ENCODE measurements at places on chromosomes 2 and 18.

DNA sequence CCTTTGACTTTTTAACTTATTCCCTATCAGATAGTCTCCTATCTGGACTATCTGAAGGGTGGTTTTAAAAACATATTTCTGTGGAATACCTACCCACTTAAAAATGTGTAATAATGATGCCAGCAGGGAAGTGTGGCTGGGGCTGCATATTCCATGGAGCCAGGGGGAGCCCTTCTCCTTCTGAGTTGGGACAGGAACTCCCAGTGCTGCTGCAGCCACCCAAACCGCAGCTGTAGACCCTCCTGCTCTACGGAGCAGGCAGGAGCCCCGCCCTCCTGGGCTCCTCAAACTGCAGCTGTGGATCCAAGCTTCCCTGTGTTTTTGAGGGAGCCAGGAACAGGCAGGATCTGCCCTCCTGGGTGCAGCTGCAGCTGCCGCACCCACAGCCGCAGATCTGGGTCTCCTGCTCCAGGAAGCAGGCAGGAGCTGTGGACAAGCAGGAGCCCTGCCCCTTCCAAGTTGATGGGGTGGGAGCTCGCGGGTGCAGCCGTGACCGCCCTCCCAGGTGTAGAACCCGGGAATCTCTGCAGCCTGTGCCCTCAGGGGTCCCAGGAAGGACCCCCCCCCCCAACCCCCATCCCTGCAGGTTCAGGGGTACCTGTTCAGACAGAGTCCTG, 57.8 kb downstream of the PDK1 start:
- no peak for DNase-seq

- DNase-seq: peak; percentile 99
These were observed 282.5 kb upstream of the MYT1L start for GRCh38 chr2:2613279-2614199.

GRCh38 chr18:23259701-23260681, 124.7 kb downstream of the CABLES1 start:
- peak; percentile 44 for DNase-seq

DNA sequence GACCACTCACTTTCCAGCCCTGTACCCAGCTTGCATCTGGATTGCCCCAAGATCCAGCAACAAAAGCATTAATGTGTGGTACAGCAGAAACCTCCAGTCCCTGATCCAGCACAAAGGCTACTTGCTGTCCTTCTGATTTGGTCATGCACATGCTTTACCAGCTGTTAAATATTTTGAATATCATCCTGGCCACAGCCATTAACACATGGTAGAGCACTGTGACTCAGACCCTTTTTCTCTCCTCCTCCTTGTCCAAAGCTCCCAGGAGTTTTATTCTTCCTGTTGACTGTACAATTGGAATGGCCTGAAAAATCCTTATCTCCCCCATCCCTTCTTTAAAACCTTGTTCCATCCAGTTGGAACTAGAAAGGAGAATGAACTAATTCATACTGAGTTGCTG, 419.7 kb upstream of the TNP1 start:
- DNase-seq: no peak

DNA sequence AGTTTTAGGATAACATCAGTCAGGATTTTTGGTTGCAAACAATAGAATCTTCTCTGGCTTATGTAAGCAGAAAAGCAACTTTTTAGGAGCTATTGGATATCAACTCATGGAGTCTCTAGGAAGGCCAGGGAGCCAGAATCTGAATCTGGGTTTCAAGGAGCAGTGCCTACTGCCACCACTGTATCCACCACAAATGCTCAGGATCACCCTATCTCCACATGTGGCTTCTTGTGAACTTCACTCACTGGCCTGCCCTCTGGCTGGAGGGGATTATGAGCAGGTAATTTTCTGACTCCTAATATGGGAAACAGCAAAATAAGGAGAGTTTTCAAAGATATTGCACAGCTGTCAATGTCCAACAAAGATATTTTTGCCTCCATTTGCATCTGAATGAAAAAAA, 142.9 kb downstream of the PKP4 start:
- no peak for DNase-seq

DNA sequence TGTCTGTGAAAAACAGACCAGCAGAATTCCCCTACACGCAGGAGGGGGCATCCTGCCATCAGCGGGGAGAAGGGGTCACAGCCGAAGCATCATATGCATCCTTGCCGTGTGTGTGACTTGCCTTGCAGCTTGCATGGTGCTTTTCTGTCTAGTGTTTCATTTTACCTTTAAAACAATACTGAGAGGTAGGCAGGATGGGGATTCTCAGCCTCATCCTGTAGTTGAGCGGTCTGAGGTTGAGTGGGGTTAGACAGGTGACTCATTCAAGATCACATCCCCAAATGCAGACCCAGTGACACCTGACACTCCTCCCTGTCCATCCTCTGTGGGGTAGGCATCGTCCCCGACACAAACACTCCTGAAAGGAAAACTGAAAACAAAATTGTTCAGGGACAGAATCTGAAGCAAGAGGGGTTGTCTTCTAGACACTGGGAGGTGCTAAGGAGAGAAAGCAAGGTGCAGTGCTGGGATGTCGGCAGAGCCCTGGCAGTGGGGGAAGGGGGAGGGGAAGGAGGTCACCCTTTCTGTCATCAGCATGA, 7.9 kb downstream of the ARL4C start:
- DNase-seq: no peak

- no peak for DNase-seq
These were observed 149.4 kb upstream of the DNMT3A start for GRCh38 chr2:25491003-25491696.

GRCh38 chr2:12363138-12363537, 353.6 kb upstream of the TRIB2 start:
- DNase-seq: no peak

DNA sequence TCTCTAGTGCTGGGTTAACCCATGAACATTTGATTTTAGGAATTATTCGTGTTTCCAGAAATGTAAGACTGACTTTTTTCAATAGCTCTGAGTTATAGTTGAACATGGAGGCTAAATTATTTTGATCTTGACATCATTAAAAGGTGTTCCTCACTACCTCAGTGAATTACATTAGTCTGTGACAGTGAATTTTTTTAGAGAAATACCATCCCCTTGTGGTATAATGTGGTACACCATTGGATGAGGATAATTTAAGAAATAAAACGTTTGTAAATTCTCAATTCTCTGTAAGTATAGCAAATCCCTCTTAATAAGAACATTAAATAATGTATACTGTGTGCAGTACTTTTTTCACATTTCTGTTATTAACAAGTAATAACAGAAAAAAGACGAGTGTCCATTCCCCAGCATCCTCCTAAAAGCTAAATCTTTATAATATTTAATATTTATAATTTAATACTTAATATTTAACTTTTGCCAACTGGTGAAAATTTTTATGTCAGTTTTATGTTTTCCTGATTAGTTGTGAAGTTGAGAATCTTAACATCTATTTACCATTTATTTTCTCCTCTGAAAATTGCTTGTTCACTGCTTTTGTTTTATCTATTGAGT, 70.3 kb upstream of the CWC22 start:
- DNase-seq: peak; percentile 48

GRCh38 chr18:21196426-21196825, 45.6 kb upstream of the GREB1L start:
- no peak for DNase-seq

GRCh38 chr2:117137371-117137770, 677.1 kb upstream of the DDX18 start:
- no peak for DNase-seq

- DNase-seq: no peak
These were observed 45.4 kb downstream of the SETBP1 start for GRCh38 chr18:44726059-44726421.

Measured in NCI-H2081 (cell line).